ENCODE measurements at places on chromosomes 7 and 10.

DNA sequence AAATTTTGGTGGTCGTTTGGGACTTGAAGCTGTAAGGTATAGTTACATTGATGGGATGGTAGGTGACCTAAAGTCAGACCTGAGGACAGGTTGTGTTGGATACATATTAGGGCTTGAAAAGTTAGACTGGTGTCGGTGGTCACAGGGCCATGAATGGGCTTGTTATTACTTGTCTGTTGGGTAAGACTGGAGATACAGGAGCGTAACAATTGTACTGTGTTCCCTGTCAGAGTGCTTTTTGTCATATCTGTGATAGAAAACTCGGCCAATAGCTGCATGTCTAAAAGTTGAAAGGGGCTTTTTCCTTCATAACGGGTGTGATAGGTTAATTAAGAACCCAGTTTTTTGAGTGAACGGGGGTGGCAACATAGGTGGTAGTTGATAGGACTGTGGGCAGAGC, 13.5 kb upstream of the CHST3 start:
- no peak for DNase-seq

GRCh38 chr10:34544400-34544799, 270.7 kb downstream of the PARD3 start:
- DNase-seq = no peak

DNA sequence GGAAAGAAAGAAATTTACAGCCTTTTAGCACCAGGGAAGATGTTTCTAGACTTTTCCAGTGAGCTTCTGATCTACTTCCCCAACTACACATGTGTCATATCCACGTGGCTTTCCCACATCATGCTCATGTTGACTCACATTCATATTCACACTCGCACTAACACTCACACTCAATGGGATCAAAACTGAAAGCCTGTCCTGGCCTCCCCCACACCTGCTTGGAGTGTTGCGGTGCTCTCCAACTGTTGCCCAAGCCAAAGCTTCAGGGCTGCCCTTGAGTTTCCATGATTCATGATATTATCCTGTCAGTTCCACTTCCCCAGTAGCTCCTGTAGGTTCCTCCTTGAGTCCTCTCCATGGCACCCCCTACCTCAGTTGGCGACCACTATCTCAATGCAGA, 444.4 kb downstream of the GATA3 start:
- no peak for DNase-seq

- no peak for DNase-seq
Measured at GRCh38 chr10:74371696-74372095, 220.7 kb downstream of the ADK start.

DNA sequence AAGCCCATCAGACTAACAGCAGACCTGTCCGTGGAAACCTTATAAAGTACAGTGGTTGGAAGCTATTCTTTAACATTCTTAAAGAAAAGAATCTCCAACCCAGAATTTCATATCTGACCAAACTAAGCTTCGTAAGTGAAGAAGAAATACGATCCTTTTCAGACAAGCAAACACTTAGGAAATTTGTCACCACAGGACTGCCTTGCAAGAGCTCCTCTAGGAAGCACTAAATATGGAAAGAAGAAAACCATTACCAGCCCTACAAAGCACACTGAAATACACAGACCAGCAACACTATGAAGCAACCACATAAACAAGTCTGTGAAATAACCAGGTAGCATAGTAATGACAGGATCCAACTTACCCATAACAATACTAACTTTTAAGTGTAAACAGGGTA, 177.7 kb upstream of the PRSS1 start:
- no peak for DNase-seq

- no peak for DNase-seq
Measured at GRCh38 chr10:113751181-113751732, at the start of gene PLEKHS1. Gene PLEKHS1, plus strand, starts transcription at chr10:113751682. Its CDS starts 3,596 bp downstream, at chr10:113755278.

- peak; percentile 64 for DNase-seq
Measured at GRCh38 chr10:97520978-97521761, 22.4 kb downstream of the UBTD1 start.

DNA sequence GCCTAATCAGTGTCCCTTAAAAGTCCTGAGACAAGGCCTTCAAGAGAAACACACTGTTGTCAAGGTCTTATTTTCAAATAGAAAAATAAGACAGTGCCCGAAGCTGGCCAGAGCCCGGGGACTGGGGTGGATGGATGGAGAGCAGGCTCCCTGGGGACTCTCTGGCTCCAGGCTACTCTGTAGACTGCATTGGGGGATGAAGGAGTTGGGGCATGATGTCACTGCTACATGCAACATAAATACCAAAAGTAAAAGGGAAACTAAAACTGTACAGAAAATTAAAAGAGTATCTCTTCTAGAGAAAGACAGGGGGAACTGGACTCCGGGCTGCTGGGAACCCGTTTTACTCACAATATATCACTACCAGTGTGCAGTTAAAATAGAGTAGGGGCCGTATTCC, 629.8 kb downstream of the KCNMA1 start:
- no peak for DNase-seq

- no peak for DNase-seq
Measured at GRCh38 chr7:96127746-96128145, 194.2 kb downstream of the SLC25A13 start.

DNA sequence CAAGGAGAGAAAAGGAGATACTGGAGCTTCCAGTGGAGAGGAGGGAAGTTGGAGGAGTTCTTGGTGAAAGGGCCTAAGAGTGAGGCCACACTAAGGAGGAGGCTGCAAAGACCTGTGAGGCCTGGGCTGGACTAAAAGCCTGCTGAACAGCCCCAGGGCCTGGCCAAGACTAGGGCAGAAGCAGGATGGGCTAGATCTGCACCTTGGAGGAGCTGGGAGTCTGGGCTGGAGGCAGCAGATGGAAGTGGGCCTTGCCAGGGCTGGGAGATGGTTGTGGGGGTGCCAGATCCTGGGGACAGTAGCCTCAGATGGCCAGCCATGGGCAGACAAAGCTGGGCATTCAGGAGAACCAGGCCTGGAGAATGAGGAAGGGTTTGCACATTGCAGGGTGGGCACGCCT, 6.5 kb upstream of the PURB start:
- no peak for DNase-seq

DNA sequence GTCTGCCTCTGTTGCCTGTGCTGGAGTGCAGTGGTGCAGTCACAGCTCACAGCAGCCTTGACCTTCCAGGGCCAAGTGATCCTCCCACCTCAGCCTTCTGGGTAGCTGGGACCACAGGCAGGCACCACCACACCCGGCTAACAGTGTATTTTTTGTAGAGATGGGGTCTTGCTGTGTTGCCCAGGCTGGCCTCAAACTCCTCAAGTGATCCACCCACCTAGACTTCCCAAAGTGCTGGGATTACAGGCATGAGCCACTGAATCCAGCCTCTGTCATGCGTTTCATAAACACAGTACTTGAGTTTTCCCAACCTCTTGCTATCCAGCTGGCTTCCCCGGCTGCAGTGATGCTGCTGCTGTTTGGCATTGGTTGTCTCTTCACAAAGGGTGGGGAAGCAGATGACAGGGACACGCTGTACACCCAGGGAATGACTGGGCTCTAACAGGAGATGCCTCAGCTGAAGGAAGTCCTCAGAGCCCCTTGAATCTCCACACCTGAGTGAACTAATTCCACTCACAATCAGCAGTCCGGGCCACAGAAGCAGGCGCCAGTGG, 191.5 kb downstream of the DIP2C start:
- no peak for DNase-seq

DNA sequence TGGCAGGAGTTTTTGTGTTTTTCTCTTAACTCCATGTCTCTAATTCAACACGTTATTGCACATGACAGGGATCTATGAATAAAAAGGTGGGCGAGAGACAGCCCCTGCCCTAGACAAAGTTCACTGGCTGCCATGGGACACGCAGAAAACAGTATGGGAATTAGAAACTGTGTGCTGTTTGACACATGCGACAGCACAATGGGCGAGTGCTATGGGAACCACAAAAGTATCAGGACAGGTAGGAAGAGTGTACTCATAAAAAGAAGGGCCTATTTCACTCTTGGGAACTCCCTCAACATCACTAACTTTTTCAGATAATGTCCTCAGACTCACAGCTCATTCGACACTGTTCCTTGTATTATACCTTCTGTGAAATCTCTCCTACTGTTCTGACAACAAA, 45.7 kb downstream of the MINDY3 start:
- DNase-seq = no peak

GRCh38 chr7:115410434-115410820, 488.5 kb downstream of the MDFIC start:
- DNase-seq = no peak

DNA sequence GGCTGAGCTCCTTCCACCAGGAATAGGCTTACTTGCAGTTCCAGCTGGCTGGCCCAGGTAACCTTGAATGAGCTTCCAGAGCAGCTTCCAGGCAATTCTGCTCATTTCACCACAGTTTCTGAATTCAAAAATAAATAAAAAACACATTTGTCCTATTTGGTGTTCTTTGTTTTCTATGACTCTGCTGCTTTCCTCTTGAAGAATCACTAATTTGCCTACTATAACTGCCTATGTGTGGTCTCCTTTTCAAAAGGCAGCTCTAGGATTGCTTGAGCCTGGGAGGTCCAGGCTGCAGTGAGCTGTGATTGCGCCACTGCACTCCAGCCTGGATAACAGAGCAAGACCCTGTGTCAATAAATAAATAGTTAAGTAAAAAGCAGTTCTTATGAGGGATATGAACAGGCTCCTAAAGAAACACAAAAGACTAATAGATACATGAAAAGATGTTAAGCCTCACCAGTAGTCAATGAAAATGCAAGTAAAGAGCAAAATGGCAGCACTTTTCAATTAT, 19.5 kb upstream of the TNPO3 start:
- DNase-seq = no peak

DNA sequence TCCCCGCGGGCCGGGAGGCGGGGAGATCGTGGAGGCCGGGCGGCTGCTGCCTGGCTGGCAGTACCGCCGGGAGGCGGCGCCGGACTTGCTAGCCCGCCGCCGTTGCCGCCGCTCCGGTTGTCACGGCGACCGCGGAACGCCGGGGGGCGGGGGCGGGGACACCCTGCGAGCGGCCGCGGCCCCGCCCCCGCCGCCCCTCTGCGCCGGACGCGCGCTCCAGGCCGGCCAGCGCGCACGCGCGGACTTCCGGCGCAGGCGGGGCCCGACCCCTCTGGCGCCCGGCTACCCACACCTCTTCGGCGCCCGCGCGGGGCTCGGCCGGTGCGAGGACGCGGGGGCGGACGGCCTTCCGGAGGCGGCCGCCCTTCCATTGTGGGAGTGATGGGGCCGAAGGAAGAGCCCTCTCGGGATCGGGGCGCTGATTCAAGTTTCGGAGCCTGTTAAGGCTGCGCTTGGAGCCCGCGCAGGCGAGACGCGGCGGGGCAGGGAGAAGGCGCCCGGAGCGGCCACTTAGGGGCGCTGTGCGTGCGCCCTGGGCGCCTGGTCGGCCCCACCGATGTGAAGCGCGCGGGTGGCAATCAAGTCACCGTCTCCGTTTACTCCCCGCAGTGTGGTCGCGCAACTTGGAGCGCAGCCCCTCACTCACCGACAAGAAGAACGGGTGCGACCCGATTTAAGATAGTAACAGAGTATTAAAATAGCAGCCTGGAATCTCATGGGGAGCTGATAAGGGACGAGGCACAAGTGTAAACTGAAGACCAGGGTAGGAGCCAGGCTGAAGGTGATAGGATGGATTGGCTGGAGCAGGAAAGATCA, 449 bp upstream of the DPY19L1 start:
- peak; percentile 94 for DNase-seq

- DNase-seq = no peak
Measured at GRCh38 chr7:126718419-126718818, 534.3 kb downstream of the GRM8 start.

DNA sequence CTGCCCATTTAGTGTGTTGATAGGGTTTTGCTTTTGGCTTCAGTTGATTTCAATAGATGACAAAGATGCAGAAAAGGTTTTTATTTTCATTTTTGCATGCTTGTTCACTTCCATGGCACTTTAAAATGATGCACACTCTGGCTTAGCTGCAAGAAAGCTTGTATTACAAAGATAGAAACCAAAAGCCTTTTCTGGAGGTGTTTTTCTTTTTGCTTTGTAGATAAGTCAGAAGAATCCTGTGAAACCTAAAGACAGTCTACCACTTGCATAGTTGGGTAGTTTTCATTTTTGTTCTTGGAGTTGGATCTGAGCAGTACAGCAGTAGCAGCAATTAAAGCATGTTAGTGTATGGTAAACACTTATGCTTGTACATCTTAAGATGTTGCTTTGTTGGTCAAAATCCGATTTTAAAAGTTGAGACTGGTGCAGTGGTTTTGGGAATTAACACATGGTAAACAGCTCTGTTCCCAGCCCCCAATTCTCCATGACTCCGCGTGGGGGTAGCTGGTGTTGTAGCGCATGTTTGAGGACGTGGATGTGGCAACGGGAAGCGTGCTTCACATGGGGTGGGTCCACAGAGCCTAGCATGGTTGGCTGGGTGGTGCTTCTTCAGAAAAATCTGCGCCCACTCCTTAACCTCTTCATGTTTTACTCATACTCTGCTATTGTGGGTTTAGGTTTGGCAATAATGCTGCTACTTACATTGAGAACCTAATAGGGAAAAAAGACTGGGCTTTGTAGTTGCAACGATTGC, 19.8 kb downstream of the CCNY start:
- no peak for DNase-seq

GRCh38 chr7:133945497-133945896, 181.6 kb upstream of the LRGUK start:
- no peak for DNase-seq

GRCh38 chr7:85185424-85186082, 1.3 kb downstream of the SEMA3D start:
- DNase-seq = peak; percentile 52

DNA sequence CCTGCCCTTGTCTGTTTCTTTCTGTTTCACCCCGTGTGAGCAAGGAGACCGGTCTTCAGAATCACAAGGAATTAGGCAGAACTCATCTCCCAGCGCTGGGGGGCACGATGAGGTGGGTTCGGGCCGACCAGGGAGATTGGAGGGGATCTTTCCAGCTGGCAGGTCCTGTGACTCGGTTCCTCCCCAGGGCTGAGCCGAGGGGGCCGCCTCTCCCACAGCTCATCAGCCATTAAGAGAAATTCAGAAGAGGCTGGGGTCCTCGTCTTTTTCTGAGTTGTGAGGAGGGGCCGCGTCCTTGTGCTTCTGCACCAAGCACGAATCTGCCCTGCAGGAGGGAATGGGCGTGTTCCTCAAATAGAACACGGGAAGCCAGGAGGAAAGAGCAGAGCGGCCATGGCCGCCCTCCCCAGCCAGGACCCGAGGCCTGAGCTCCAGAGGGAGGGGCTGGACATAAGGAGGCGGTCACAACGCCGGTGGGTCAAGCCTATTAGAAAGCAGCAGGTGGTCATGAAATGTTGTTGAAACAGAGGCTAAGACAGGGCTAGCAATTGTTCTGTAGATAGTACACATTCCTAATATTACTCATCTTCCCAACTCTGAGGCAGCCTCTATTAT, 125.3 kb downstream of the ADARB2 start:
- DNase-seq = peak; percentile 46

GRCh38 chr10:128043259-128044045, 82.8 kb downstream of the MKI67 start:
- no peak for DNase-seq

DNA sequence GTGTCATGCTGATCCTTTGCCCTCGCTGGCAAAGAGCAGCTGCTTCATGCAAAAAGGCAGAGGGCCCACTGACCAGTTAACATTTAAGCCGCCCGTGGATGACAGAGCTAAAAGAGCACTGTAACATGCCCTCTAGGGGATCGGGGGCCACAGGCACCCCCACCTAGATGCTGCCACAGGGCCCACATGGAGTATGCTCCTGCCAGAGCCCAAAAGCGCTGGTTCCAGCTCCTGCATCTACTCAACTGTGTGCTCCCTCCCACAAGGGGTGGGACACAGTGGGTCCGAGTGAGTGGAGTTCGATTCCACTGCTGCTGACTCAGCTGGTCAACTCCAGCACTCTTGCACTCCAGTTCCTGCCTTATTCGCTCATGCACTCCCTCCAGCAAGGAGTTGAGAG, 199.8 kb upstream of the CNTNAP2 start:
- no peak for DNase-seq

Data from iPS-NIHi11 (cell line).